Ureter (tissue), 1 donor: ENCODE measurements at places on chromosomes 6 and 20.

- DNase-seq = no peak
Observed at GRCh38 chr20:32763202-32764004, 1.2 kb downstream of the DNMT3B start.

- no peak for DNase-seq
Observed at GRCh38 chr6:127463056-127463455, 3.9 kb upstream of the KIAA0408 start.

GRCh38 chr20:18139832-18140231, 2.2 kb downstream of the KAT14 start:
- DNase-seq = no peak

GRCh38 chr6:143773506-143774150, 69.5 kb upstream of the LTV1 start:
- DNase-seq = no peak

- no peak for DNase-seq
Observed at GRCh38 chr6:43024436-43024835, 3.0 kb downstream of the RRP36 start.

DNA sequence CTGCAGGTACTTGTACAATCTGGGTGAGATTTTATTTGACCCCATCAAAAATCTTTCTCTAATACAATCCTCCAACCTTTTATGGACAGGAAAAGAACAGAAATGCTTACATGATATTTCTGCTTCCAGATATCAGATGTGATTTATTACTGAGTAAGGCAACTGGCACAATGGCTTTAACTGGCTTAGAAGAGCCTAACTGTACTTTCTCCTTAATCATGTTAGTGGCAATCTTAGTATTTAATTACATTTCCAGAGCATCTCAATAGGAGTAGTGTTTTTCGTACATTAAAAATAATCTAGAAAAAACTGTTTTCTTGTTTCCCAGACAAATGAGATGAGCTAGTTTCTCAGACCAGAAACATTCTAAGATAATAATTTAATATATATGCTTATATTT, 251.6 kb downstream of the KCNQ5 start:
- DNase-seq = no peak

GRCh38 chr6:45441851-45442453, 64.2 kb upstream of the SUPT3H start:
- no peak for DNase-seq

GRCh38 chr6:43367245-43367984, 2.0 kb downstream of the ZNF318 start:
- no peak for DNase-seq

- no peak for DNase-seq
Observed at GRCh38 chr6:142478117-142478516, 176.3 kb downstream of the ADGRG6 start.

- no peak for DNase-seq
Observed at GRCh38 chr6:145621776-145622175, 113.5 kb downstream of the EPM2A start.

- DNase-seq = no peak
Observed at GRCh38 chr6:76166297-76166696, 93.8 kb upstream of the IMPG1 start.

DNA sequence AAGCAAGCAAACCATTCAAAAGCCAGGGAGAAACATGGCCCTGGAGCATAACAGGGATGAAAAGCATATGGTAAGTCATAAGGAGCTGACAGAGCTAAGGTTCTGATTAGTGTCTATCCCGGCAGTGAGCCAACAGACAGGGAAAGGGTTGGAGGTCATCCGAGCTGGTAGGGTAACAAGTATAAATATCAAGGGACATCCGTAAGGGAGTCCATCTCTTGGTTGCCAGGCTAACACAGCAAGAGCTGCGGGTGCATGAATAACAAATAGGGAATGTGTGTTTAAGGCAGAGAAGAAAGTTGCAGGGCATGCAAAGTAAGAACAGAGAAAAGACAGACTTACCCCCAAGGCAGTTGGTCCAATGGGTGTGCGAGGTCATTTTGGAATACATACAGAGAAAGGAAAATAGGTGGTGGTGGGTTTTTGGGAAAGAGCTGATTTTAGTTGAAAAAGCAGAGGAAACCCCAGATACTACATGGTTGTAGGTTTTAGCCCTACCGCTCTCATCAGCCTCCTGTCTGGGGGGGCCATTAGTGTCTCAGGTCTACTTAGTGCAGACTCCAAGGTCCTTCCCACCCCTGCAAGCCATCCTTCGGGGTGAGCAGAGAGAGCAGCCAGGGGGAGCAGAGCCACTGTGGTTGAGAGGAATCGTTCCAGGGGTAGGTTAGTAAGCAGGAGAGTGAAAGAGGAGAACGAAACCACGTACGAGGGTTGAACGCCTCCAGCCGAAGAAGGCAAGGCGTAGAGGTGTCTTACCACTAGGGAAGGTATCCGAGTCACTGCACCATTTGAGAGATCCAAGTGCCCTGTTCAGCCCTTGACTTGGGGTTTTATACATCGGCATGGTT, at the start of gene ERVFRD-1:
Gene ERVFRD-1, minus strand, starts transcription at position 805 of the 848 bp plus-strand sequence. CDS start 6,415 bp downstream, outside the sequence.
- no peak for DNase-seq

- DNase-seq = no peak
Observed at GRCh38 chr6:20205722-20206161, 6.5 kb downstream of the MBOAT1 start.

DNA sequence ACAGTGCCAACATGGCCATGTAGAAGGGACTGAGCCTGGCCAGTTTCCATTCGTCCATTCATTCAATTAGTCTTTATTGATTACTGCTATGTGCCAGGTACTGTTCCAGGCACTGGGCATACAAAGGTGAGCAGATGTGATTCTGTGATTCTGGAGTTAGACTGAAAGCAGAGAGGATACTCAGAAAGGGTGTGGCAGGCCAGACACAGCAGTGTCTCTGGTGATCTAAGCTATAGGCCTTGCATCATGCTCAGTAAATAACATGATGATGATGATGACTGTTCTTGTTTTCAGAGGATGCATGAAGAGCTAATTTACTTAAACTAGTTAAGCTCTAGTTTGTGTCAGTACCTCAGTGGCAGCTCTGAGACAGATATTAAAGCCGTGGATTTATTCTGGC, 31.4 kb upstream of the FUCA2 start:
- no peak for DNase-seq

DNA sequence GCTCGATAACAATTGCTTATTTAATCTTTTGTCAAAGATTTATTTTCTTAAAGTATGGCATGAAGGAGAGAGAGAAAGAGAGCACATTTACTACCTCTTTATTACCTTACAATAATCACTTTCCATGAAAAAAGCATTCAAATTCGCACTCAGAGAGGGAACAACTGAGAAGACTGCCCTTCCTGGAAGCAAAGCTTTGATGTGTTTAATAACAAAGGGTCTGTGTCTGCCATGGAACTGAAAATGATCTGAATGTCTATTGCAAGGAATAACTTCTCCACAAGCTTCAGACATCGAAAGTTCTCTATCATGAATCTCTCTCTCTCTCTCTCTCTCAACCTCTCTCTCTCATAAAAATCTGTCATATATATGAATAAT, 308.9 kb downstream of the HDGFL1 start:
- no peak for DNase-seq

DNA sequence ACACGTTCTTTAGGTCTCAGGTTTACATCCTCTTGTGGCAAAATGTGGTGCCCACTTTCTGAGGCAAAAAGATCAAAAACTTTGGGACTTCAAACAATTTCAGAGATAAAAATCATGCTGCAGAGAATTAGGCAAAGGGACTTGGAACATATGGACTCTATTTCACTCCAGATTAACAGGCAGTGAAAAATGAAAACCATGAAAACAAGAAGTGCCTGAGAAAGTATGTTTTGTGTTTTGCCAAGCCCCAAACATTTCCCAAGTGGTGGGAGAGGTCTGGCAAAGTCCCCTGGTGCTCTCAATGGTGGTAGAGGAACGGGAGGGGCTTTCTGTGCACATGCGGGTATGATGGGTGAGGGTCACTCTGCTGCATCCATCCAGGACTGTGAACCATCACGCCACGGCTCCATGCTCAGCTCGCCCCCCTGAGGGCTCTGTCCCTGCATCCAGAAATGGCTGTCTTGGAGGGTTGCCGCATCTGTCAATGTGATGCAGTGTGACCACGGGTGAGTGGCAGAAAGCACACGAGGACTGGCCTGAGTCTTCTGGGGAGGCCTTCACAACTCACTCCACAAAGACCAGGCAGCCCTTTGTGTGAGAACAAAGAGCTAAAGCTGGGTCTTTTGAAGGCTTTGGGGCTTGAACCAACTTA, 43.2 kb upstream of the TBC1D7 start:
- no peak for DNase-seq

DNA sequence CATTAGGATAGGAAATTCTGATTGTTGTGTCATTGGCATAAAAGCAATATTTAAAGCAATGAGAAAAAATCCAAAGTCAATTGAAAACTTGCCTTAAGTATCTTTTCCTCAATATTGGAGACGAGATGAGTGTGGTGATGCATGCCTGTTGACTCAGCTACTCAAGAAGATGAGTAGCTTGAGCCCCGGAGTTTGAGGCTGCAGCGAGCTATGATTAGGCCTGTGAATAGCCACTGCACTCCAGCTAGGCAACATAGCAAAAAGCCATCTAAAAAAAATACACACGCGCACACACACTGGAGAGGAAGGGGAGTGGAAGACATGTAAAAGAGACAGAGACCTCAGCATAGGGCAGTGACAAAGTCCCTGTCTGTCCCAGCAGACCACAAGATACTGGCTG, 9.7 kb upstream of the MARCKS start:
- DNase-seq = no peak
